Activated T-helper 17 cell treated with anti-CD3 and anti-CD28 coated beads, Interleukin-2, amount 50 U/mL, for 72 hours (primary cell): ENCODE measurements at places on chromosomes 3 and 15.
A peak's percentile ranks its signal among the peaks of the same experiment; 100 is the strongest.

GRCh38 chr3:52454250-52454937 lies 553 bp upstream of the TNNC1 start:
- ATAC-seq, result no peak

GRCh38 chr3:58584690-58585004 lies 7.5 kb upstream of the FAM107A start:
- peak; percentile 20 for ATAC-seq

DNA sequence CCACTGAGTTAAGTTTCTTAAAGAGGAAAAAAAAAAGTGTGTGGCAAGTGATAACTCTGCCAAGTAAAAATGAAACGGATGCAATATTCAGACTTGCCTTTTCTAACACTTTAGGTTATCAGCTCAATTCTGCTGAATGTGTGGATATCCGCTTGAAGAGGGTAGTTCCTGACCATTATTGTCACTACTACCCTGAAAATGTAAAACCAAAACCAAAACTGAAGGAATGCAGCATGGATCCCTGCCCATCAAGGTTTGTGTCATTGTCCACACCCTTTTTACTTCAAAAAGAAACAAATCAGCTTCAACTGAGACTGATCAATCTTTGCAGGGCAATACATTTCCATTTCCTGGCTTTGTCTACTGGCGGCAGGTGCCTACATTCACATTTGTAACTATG lies 236.1 kb downstream of the ADAMTSL3 start:
- no peak for ATAC-seq

DNA sequence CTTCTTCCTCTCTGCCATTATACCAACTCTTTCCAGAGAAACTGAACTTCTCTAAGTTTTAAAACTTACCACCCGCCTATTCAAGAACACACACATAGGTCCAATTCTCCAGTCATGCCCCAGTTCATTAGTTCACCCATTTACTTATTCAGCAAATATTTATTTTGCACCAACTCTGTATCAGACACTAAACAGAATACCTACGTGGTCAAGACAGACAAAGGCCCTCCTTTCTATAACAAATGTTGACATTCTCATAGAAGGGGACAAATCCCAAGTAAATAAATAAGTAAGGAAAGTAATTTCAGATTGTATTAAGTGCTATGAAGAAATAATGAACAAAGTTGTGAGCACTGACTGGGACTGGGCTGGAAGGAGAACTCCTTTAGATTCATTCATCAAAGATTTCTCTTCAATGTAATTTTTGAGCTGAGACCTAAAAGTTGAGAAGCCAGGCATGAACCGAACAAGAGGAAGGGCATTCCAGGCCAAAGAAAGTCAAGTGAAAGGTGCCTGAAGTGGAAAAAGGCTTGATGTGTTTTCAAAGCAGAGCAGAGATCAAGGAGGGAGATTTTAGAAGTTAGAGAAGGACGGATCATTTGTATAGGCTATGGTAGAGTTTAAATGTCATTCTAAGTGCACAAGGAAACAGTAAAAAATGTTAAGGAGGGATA lies 120.4 kb downstream of the P3H2 start:
- ATAC-seq, result no peak

- peak; percentile 95 for ATAC-seq
These were observed 43.9 kb upstream of the BHLHE40 start for GRCh38 chr3:4935347-4935746.

DNA sequence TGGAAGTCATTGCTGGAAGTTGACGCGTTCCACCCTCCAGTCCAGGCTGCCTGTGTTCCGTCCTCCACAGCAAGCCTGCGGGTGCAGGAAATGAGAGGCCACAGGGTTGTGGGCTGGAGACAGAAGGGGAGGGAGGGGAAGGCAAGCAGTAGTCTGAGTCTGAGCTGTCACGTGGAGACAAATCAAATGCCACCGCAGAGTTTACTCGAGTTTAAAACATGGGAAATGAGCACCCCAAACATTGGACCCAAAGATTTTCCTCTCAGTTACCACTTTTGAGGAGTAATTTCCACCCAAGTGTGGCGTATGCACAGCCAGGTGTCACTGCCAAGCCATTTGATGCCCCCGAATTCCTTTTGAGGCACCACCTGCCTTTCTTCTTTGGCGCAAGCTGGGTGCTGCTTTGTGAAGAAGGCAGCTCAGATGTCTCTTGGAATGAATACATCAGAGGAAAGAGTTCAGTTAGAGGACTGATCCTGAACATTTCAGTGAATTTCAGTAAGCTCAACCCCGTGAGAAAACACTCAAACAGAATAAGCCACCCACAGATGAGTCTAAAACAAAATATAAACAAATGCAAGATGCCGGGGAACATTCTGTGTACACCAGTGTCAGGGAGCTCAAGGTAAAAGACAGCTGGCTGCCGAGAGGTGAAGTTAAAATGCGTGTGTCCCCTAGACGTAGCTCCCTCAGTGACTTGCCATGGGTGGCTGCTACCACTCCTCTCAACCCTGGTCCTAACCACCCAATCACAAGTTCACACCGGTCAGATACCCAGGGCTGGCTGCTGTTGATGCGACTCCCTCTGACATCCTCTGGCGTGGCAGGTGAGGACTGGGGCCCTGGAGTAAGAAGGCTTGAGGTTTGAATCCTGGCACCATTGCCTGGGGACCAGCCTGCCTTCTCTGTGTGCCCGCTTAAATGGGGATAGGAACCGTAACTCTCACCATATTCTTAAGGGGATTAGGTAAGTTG lies 203.8 kb downstream of the UACA start:
- ATAC-seq, result peak; percentile 95

DNA sequence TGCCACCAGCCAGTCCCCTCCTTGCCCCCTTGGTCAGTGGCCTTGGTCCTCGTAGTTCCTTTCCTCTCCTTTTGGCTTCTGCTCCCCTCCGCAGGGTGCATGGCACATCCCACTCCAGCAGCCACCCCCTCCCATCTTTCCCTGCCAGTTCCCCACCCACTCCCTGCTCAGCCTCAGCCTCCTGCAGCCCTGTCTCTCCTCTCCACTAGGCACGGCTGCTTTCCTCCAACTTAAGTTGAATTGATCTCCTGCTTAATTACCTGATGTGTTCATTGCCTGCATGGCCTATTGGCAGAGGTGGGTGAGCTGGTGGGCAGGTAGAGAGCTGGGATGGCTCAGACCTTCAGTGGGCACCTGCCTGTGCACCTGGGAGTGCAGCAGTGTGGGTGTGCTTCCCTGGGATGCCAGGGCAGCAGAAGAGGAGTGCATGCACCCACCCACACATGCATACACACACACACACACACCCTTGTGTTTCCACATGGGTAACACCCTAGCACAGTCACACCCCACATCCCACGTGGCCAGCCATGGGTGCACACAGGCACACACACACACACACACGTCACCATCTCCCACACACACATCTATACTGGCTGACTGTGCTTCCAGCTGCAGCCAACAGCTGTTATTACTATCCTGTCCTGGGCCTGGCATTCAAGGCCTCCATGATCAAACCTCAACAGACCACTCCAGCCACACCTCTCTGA lies 30.9 kb downstream of the C3orf18 start:
- peak; percentile 59 for ATAC-seq

GRCh38 chr15:91135201-91136130 lies 35.4 kb downstream of the SV2B start:
- no peak for ATAC-seq

DNA sequence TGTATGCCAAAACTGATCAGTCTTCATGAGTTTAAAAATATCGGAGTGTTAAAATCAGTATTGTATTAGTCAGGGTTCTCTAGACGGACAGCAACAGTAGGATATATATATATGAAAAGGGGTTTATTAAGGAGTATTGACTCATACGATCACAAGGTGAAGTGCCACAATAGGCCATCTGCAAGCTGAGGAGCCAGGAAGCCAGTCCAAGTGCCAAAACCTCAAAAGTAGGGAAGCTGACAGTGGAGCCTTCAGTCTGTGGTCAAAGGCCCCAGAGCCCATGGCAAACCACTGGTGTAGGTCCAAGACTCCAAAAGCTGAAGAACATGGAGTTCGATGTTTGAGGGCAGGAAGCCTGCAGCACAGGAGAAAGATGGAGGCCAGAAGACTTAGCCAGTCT lies 391.0 kb upstream of the CADM2 start:
- ATAC-seq, result no peak

GRCh38 chr3:179286331-179286730 lies 35.4 kb upstream of the KCNMB3 start:
- ATAC-seq, result no peak
